SW 1271 (cell line): ENCODE measurements at places on chromosomes 7 and 10.

- DNase-seq: no peak
Observed at GRCh38 chr10:76463111-76463510, 1031.7 kb downstream of the LRMDA start.

- DNase-seq: no peak
Observed at GRCh38 chr10:51748959-51749358, 49.6 kb upstream of the CSTF2T start.

DNA sequence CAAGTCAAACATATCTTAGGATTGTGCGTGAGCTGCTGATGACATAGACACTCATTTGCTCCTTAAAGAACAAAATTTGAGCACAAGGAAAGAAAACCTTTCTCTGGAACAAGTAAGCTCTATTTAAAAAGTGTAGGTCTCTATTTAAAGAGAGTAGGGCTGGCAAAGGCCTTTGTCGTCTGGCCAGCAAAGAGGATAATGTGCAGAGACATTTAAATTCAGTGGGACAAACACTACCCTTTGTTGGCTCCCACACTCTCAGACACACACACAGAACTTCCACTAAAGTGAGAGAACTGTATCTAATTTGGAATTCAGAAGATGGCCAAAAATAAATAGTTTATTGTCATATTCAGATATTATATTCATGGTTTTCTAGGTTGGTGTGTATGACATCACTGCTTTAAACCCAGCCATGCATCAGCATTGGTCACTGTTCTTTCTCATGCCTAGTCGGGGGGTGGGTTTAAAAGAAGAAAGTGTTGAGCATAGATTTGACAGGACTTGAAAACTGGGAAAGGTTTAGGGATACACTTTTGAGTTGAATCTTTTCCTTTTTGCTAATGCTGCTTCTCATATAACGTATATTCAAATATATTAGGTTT is 49.5 kb upstream of the HDAC9 start:
- no peak for DNase-seq

DNA sequence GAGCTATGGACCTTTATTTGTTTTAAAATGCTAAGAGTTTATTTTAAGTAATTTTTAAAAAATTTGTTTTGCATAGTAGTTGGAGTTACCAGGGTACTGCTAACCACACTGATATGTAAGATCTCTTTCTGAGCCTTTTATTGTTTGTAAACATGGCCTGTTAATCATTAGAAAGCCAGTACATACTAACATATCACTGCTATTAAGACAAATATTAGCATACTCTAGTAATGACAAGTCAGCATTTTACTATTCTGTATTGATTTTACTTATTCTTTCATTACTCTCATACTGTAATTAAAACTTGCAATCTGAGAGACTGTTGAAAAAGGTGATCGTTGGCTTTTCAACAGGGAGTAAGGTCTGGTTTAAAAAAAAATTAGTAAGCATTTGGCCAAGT is 66.7 kb downstream of the PTEN start:
- no peak for DNase-seq

GRCh38 chr7:15128716-15129115 is 226.2 kb upstream of the DGKB start:
- DNase-seq: no peak

- no peak for DNase-seq
Observed at GRCh38 chr7:106247841-106248240, 36.9 kb downstream of the NAMPT start.

DNA sequence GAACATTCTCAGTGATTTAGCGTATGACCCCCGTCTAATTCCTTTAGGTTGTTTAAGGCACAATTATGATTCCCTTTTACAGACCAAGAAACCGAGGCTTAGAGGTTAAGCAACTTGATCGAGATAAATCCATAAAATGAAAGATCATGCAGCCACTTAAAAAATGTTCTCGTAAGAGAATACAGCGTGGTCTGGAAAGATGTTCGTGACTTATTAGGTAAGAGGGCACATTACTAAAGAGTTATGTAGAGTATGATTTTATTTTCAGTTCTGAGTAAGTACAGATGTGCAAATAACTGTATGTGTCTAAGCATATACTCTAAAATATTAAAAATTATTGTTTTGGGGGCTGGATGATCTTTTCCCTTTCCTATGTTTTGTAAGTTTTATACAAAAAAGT is 575.1 kb downstream of the PARD3 start:
- DNase-seq: no peak

DNA sequence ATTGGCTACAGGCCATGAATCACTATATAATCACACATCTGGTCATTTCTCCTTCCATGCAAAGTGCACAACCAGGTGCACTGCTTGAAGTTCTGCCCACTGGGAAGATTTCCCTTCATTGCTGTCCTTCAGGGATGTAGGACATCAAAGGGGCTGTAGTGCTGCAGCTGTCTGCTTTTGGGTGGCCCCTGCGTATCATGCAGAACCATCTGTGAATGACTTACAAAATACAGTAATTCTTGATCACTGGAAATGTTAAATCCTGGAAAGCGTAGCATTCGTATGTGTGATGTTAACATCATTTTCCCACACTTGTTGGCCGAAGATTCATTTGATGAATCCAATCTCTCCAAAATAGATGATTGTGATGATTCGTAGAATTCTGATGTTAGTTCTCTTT is 22.4 kb downstream of the AKR1C3 start:
- no peak for DNase-seq

GRCh38 chr10:28939281-28940157 is 262.2 kb downstream of the BAMBI start:
- DNase-seq: no peak

- no peak for DNase-seq
Observed at GRCh38 chr10:64486149-64486548, 964.9 kb downstream of the REEP3 start.

GRCh38 chr10:93364966-93365365 is 117.2 kb downstream of the MYOF start:
- DNase-seq: no peak

- DNase-seq: no peak
Observed at GRCh38 chr7:126041472-126041871, 1111.8 kb upstream of the POT1 start.

DNA sequence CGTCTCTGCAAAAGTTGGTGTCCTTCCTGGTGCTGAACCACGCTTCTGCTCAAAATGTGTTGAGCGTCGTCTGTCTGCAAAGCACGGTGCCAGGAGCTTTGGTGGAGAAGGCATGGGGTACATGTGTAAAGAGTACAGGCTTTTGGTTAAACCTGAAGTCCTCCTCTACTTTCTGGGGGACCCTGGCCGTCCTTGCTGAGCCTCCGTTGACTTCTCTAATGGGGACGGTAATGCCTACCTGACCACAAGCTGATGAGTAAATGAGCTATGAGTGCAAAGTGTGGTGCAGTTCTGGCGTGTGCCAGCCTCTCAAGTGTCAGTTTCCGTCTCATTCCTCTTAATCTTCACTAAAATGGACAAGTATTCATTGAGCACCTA is 527 bp upstream of the HERPUD2 start:
- DNase-seq: no peak

- no peak for DNase-seq
Observed at GRCh38 chr10:27368706-27369105, 128.1 kb upstream of the ACBD5 start.

- no peak for DNase-seq
Observed at GRCh38 chr7:18906901-18907300, 210.5 kb downstream of the TWIST1 start.

- no peak for DNase-seq
Observed at GRCh38 chr10:49762566-49762877, 399 bp upstream of the OGDHL start.

- DNase-seq: no peak
Observed at GRCh38 chr10:81532403-81532802, 342.6 kb upstream of the NRG3 start.

GRCh38 chr10:454860-455259 is 234.6 kb downstream of the DIP2C start:
- no peak for DNase-seq

DNA sequence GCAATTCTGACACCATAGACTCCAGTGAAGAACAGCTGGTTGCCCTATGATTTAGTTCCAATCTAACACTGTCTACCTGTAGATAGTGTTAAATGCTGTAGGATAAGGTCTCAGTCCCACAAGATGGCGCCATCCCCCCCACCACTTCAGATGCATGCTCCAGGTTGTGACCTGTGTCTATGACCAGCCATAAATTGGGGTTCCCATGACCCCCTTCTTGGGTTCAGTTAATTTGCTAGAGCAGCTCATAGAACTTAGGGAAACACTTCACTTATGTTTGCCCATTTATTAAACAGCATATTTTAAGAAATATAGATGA is 13.1 kb downstream of the CCSER2 start:
- DNase-seq: no peak

DNA sequence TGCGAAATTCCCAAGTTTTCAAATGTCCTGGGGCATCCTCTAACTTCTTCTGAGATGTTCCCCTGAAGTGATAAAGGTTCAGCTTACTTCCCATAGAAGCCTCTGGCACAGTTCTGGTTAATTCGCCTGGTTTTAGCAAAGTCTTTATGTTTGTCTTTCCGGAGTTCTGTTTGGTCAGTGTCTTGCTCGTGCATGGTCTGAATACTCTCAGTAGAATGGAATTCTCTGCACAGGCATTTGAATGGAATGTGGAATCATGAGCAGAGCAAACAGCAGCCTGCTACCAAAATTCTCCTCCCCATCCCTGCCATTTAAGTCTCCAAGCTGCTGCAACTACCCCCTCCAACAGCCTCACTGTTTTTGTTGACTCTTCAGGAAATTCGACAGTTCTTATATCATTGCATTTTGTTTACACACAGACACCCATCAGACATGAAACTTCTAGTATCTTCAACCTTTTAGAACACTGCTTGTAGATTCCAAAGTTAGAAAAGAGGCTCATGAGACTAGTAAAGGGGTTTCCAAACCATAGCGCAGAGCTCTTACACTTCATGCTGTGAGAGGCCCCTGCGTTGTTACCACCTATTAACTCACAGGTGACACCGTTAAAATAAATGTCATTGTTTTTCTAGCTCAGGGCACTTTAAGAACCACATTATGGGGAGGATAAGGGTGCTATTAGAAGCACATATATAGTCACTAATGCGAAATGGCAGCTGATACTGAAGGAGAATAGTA is 129.7 kb downstream of the PLCE1 start:
- DNase-seq: no peak

- DNase-seq: no peak
Observed at GRCh38 chr10:77252380-77253146, 385.0 kb downstream of the KCNMA1 start.

DNA sequence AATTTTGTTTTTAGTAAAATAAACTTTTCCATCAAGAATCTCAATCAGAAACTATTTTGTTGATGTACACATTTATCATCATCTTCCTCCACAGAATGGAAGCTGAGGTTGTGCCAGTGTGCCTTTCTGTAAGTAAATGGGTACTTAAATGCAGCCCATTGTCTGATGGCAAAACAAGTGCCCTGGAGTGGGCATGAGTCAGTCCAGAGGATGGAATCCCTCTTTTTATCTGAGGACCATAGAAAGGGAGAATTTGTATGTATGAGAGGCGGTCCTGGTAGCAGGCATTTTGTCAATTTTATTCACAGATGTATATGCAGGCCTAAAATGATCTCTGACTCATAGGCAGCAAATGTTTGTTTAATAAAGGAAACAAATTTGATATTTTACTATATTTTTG is 102.1 kb upstream of the MAGI2 start:
- no peak for DNase-seq

- no peak for DNase-seq
Observed at GRCh38 chr10:103969436-103969835, 2.5 kb downstream of the SLK start.

DNA sequence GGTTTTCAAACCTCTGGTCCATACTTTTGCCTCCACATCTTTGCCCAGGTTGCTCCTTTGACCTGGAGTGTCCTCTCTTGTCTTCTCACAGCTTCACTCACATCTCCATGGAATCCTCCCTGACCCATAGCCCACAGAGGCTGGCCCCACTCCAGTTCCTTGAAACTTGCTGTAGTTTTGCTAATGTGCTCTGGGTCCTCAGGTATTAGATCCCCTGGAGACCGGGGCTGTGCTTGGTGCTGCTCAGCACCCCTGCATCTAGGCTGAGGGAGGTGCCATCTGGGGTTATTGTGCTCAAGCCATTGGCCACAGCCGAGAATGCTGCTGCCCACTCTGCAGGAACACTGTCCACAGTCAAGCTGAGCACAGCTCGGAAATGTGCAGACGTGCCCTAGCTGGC is 16.5 kb downstream of the KNDC1 start:
- no peak for DNase-seq

DNA sequence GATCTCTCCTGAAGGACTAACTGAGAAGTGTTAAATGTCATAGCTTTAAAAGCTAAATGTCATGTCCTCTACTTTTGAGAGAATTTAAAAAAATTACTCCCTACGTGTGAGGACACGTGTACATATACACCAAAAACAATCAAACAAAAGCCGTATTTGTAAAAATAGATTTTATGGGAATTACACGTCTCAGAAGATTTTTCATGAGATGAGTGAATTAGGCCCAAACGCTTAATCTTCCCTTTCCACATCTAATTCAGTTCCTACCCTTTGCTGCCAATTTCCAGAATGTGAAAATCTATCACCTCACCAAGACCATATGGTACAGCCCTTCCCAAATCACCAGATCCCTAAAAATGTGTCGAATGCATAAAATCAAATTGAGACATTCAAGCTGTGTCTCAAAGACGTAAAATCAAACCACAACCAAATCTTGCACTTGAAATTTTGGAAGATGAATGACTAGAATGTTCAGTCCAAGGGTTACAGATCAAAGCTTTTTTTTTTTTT is 1.0 kb upstream of the CTTNBP2 start:
- no peak for DNase-seq

GRCh38 chr7:115099906-115100305 is 178.0 kb downstream of the MDFIC start:
- DNase-seq: no peak

DNA sequence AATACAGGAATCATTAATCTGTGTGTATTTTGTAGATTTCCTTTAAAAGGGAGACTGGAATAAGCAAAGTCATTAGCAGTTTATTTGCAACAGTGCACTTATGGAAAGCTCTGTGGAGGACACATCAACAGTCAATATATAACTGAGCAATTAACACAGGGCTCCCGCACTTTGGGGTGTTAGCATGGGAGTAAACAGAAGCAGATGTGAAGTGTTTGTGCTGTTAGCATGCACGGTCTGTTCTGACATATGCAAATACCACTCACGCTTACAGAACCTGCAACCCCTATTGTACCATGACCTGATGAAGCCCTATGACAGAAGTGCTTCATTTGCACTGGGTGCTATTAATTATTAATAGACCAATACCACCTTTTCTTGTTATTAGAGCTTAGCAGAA is 118.9 kb downstream of the PPP1R3A start:
- DNase-seq: no peak
